Urinary bladder (tissue), 4 donors: ENCODE measurements at places on chromosomes 4 and X. TPM values are rescaled to one million over a fixed set of nuclear protein-coding genes. Genes with fewer than 3 reads are reported as not detected.

DNA sequence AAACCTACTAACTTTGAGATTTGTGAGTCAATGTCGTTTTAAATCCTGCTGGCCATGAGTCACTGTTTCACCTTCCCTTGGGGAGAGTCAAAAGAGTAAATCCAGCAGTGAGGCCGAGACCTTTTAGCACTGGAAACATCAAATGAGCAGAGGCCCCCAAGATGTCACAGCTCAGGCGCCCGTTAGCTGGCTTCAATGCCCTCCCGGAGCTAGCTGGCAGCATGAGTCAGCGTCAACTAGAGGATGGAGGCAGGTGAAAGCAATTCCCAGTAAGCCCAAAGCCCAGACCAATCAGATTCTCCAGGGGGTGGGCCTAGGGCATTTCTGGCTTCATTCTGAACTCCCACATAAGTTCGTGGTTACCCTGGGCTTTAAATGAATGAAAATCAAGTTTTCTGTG, 170.9 kb downstream of the CLCN4 start:
- no peak for DNase-seq

DNA sequence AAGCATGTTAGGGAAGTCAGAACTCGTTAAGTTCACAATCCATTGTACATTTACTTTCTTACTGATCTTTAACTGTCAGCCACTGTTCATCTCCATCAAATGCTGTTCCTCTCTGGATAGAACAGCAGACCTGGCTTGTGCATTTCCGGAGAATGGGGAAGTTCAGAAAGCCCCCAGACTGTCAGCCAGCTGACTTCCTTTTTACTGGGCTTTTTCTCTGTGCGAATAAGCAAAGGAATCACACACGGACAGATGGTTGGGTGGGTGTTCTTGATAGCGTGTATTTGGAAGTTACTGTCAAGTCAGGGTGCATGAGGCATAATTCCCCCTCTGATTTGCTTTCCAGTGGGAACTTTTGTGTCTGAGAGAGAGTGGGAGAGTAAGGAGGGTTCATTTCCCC, 56.8 kb downstream of the TSPAN7 start:
- DNase-seq, result no peak

The VSIG4 gene
- 22.4 TPM for total RNA-seq

The POU4F2 gene
- not detected for total RNA-seq
